Inflammatory macrophage (primary cell): ENCODE measurements at places on chromosomes 1 and 21.
A peak's percentile ranks its signal among the peaks of the same experiment; 100 is the strongest.

- DNase-seq = no peak
Measured at GRCh38 chr1:38512789-38513188, 346.8 kb downstream of the RRAGC start.

DNA sequence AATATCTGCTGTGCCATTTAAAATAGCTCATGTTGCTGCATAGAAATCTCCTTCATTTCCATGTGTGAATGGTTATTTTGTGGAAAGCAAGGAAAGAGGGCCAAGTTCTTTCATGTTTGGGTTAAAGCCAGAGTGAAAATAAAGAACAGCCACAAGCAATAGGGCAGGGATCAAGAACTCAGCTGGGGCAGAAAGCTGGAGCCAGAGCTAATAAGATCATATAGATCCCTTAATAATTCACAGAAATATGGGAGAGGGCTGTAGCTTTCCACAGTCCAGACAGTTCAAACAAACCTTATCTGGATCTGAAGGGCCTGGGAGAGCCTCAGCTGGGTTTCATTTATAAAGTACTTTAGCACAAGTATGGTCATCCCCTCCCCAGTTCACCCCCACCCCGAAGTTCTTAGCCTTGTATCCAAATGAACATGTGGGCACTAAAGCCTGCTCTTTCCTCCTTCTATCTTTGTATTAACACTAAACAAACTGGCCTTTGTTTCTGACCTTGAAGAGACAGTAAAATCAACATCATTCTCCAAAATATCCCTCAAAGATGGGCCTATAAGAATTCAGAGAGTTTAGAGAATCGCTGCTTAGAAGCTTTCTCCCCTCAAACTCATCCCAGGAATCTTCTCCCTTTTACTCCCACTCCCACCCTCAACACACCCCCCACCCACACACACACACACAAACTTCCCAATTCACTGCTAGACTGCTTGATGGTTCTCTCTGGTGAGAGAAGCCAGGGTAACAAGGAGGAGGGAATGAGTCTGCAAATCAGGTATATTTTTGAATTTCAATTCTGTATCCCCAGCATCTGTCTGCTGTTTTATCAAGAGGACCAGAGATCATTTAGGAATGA is 41.7 kb downstream of the UTP25 start:
- no peak for DNase-seq

DNA sequence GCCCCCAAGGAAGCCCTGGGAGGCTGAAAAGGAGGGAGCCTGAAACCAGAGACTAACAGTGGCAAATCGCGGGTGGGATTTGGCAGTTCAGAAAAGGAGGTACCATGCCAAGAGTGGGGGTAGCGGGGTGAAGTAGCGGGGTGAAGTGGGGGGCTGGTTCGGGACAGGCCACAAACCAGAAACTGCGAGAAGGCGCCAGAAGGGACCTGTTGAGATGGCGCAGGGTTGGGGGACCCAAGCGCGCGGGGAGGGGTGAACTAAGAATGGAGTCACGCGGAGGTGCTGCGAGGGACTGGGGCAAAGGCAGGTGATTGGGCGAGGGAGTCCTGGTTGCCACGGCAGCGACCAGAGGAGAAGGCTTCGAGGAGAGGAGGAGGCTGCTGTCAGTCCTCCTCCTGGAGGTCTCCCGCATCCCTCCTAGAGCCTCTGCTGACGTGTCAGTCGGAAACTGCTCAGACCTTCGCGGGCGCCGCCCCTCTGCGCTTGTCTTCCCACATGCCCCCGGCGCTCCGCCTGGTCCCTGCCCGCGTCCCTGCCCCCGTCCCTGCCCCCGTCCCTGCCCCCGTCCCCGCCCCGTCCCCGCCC is 438 bp upstream of the MIA3 start:
- peak; percentile 61 for DNase-seq

DNA sequence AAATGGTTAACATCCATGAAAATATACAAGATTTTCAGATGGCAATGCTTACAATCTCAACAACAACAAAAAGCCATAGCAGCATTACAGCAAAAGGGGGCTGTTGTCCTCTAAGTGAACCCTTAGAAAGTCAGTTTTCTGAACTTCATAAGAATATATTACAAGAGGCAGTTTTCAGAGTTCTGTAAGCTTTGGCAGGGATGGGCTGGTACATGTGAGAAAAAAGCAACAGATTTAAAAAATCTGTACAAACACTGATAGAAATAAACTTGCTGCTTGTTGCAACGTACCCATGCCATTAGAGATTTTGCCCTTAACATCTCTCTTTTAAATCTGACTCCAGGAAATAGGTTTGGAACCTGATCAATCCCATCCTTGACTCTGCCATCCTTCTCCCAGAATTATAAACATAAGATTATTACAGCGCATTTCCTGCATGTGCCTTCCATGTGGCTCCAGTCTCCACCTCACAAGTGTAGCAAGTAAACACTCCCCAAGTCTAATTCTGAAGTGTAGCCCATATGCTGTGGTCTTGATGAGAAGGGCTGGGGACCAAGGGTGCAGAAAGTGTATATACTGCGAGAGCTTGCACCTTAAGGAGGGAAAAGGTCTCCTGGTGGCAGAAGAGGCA is 101.4 kb upstream of the TSPAN2 start:
- no peak for DNase-seq

DNA sequence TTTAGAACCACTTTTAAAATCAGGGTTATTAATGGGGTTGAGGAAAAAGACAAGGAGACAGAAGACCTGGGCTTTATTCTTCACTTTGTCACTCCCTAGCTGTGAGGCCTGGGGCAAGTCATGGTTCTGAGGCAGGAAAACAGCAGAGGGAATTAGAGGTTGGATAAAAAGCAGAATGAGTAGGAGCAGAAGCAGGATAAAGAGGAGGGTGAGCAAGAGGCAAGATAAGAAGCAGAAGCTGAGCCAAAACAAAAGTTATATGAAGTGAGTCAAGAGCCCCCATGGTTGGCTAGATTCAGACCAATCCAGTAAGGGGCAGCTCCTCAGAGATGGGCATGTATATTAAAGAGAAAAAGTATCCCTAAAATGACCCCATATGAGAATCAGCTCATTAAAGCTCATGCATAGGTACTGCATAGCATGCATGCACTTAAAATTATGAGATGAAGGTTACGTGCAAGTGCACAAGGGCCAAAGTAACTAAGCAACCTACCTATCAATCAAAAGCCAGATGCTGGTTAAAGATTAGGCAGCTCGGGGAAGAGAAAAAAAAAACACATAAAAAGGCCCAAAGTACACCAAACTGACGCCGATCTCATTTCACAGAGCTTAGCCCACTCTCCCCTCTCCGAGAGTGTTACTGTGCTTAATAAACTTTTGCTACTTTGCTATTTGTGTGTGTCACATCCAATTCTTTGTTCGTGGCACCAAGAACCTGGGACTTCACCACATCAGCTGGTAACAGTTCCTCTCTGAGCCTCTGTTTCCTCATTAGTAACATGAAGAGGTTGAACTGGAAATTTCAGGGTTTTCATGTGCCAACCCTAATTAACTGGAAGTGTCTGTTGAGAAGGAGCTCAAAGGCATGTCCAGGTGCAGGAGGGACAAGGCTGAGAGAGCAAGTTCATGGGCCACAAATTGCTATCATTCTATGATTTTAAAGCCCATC is 2.2 kb downstream of the AVPR1B start:
- DNase-seq = peak; percentile 60

GRCh38 chr1:177945943-177946650 is 23.8 kb downstream of the SEC16B start:
- peak; percentile 67 for DNase-seq
